ENCODE measurements at places on chromosomes 16 and 17.

GRCh38 chr17:82116246-82116645, 18.2 kb upstream of the FASN start:
- no peak for DNase-seq

DNA sequence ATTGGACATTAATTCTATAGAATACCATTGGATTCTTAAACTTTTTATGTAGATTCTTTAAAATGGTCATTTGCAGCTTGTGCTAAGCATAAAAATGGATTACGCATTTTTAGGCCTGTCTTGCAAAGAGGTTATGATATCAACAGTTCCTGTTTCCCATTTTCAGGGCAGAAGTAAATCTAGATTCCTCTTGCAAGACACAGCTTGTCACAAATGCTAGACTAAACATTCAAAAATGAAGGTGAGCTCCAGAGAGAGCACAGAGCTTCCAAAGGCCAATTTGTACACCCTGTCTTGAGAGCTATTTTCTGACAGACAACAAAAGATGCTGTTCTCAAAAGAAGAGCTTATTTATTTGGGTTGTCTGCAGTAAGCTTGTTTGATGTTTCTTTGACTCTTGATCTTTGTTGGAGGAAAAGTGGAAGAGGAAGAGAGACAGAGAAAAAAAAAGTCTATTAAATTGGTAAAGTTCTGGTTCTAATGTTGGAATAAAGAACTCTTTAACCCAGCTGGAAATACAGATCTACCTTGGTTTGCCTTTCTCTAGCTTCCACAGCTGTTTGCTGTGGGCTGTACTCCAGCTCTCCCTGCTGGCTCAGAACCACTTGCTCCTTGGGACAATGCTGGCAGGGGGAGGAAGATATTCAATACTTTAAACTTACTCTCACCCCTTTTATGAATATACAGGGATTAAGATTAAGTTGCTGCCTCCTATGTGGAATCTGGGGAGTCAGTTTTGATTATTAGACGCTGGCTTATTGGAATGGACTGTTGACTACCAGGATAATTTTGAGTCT, 651.8 kb downstream of the CDH11 start:
- no peak for DNase-seq

- no peak for DNase-seq
Observed at GRCh38 chr16:83244057-83244456, 563.7 kb upstream of the HSBP1 start.

DNA sequence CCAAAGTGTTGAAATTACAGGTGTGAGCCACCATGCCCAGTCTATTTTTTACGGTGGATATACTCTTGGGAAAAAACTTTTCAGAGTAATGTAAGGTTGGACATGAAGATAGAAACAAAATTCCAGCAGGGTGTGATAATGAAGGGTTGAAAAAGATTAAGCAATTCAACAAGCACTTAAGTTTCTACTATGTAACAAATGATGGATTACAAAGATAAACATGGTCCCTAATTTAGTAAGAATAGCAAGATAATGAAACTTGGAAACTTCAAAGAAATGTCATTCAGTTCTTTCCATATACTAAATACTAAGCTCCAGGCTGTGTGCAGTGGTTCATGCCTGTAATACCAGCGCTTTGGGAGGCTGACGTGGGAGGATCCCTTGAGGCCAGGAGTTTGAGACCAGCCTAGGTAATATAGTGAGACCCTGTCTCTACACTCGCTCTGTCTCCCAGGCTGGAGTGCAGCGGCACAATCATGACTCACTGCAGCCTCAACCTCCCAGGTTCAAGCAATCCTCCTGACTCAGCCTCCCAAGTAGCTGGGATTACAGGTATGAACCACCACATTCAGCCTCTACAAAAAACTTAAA, 31.0 kb downstream of the PSMD12 start:
- DNase-seq: no peak

DNA sequence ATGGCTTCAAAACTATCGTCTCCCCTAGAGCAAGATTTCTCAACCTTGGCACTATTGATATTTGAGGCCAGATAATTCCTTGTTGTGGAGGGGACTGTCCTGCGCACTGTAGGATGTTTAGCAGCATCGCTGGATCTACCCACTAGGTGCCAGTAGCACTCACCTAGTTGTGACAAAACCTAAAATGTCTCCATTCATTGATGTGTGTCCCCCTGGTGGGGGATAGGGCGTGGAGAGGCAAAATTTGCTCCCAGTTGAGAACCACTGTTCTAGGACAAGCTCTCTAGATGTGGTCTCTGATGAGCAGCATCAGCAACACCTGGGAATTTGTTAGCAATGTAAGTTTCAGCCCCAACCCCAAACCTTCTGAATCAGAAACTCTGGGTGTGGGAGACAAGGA, 259.0 kb downstream of the XYLT1 start:
- peak; percentile 3 for DNase-seq

DNA sequence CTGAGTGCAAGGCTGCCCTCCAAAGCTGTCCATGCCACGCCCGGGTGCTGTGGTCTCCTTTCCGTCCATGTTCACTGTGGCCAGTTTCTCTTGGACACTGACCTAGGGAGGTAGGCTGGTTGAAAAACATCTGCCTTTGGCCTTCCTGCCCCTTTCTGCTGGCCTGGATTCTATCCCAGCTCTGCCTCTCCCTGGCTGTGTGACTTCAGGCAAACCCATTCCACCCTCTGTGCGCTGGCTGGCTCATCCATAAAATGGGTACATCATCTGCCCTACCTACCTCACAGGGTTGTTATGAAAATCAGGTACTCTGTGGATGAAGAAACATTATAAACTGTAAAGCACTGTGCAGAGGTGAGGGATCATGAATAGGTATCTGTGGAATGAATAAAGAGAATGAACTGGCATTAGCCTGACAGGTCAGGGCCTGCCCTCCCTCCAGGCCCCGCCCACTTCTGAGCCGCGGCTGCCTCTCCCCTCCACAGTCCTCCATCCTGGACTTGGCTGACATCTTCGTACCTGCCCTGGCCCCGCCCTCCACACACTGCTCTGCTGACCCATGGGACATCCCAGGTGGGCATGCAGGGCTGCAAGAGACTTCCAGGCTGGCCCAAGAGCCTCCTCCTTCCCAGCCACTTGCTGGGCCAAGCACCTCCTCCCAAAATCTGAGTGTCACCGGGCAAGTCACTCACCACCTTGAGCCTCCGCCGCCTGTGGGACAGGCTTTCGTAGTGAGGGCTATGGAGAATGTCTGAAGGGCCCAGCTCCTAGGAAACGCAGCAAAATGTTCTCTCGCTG, 7.0 kb upstream of the SPATA20 start:
- DNase-seq: no peak

GRCh38 chr17:55692276-55692675, 30.4 kb downstream of the TMEM100 start:
- DNase-seq: no peak

DNA sequence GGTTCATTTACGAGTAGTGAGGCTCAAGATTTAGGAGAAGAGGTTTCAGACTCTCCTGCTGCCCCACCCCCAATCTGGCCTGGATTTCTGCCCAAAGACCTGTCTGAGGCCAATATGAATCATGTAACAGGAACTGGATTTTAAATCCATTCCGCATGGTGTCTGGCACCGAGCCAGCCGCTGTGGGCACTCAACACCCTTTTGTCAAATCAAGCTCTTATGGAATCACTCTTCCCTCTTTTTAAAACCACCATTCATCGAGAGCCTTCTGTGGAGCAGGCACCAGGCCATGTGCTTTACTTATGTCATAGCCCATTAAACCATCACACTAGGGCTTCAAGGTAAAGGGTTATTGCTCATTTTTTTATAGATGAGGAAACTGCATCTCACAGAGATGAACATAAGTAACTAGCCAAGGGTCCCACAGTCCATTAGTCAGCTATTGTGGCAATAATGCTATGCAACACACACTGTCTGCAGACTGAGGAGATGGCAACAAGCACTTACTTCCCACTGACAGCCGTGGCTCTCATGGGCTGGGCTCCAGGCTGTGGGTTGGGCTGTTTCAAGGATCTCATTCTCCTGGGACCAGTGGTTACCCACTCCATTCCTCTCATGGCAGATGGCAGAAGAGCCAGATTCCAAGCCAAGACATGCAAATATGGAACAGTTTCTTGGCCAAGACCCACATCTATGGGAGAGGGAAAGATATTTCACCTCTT, 93.6 kb downstream of the WSCD1 start:
- DNase-seq: no peak

DNA sequence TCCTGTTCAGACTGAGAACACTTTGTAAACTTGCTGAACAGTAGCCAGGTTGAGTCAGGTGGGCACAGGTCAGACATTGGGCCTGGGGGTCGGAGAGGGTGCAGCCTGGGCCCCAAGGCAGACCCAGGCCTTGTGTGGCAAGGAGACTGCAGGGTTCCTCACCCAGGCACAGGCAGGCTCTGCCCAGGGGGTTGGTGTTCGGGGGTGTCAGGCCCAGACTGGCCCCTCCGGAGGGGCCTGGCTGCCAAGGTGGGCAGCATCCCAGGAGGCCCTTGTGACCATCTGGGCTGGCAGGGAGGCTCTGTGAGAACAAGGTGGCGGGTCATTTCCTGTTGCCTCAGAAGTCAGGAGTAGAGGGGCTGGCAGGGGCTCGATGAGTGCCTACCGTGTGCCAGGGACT, 585 bp upstream of the MYO15A start:
- DNase-seq: no peak

DNA sequence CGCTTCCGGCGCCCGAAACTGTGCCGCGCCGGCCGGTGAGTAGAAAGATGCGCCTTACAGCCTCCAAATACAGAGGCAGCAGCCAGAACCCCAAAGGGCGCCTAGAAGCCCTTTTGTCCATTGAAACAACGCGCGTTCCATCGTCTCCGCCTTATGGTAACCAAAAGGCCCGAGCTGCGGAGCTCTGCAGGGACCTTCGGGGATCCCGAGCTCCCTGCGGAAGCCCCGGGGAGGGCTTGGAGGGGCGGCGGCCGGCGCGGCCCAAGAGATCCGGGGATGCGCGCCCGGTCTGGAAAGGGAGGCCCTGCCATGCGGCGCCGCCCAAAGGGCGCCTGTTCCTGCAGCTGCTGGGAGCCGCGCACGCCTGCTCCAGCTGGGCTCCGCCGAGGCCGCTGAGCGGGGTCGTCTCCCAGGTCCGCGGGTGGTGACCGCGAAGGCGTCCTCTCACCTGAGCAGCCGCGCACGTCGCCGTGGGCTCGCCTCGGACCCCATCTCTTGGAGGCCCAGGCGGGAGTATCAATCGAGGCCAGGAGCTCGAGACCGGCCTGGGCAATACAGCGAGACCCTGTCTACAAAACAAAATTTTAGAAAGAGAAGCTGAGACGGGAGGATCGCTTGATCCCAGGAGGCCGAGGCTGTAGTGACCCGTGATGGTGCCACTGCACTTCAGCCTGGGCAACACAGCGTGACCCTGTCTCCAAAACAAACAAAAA, 742 bp upstream of the FBXO31 start:
- DNase-seq: no peak

- no peak for DNase-seq
Observed at GRCh38 chr16:53898993-53899392, 195.0 kb downstream of the FTO start.

GRCh38 chr16:77679901-77680300, 42.4 kb upstream of the NUDT7 start:
- no peak for DNase-seq

DNA sequence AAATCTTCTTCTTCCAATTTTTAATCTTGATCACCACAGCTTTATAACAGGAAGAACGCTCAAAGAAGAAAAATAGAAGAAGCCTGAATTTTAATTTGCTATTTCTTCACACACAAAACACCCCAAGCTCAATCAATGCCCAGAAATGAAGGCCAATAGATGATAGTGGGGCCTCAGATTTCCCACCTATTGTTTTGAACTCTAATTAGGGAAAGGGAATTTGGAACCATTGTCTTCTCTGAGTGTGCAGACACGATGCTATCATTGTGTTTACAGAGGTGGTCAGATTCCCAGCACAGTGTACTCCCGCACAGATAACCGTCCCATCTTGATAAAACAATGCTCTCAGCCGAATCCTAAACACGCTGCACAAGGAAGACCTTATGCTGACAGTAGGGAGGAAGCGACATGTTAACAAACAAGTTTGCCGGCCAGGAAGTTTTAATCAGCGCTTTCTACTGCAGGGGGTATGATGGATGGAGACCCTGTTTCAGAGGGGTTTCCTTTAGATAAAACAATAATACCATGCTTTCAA, 684.7 kb downstream of the MAF start:
- DNase-seq: no peak

DNA sequence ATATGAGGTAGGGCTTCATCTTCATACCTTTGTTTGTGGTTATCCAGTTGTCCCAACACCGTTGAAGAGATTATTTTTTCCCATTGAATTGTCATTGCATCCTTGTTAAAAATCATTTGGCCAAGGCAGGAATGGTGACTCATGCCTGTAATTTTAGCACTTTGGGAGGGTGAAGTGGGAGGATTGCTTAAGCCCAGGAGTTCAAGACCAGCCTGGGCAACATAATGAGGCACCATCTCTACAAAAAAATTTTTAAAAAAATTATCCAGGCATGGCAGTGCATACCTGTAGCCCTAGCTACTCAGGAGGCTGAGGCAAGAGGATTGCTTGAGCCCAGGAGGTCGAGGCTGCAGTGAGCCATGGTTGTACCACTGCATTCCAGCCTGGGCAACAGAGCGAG, 223.9 kb downstream of the TANC2 start:
- DNase-seq: no peak

DNA sequence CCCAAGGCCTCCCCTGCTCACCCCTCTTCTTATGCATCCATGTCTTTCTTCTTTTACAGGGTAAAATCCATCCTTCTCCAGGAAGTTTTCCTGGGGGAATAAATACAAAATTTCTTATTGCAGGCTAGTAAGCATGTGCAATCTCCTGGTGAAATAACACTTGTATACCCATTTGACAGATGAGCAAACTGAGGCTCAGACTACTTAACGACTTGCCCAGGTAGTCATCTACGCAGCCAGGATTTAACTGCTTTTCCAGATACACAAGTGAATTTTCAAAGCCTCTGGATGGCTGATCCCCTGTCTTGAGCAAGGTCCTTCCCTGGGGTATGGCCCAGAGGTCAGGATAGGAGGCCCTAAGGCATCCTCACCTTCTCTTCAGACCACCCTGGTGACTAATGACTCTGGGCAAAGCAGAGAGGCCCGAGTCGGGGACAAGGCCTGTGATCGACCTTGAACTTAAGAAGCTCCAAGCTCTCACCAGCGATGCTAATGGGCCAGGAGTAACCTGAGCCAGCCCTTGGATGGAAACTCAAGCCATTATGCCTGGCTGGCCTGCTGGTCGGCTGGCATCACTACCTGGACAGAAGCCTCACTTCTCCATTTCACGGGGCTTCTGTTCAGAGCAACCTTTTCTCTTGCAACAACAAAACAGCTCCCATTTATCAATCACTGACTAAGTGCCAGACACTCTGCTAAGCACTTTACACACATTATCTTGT, 33.1 kb downstream of the ZNF423 start:
- no peak for DNase-seq

GRCh38 chr16:84967828-84968227, 43.5 kb downstream of the ZDHHC7 start:
- DNase-seq: no peak

GRCh38 chr17:13346081-13346533, 255.6 kb downstream of the HS3ST3A1 start:
- DNase-seq: no peak

DNA sequence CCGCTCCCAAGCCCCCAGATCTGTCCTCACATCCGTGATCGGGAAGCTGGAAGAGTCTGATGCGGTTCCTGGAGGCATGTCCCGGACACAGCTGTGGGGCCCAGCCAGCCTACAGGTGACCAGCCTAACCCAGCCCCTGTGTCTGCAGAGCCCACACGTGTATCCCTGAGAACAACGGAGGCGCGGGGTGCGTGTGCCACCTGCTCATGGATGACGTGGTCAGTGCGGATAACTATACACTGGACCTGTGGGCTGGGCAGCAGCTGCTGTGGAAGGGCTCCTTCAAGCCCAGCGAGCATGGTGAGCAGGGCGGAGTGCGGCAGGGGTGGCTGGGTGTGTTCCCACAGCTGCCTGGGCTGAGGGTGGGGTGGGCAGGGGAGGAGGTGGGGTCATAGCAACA, 30.9 kb downstream of the IL4R start:
- DNase-seq: no peak

Measured in stimulated activated CD4-positive, alpha-beta T cell treated with anti-CD3 and anti-CD28 coated beads, Interleukin-2, amount 100 ng/mL, for 4 hours (primary cell).